ENCODE measurements at places on chromosomes 11 and 22.

- no peak for DNase-seq
Observed at GRCh38 chr22:22410121-22410520, 98.4 kb downstream of the ZNF280B start.

DNA sequence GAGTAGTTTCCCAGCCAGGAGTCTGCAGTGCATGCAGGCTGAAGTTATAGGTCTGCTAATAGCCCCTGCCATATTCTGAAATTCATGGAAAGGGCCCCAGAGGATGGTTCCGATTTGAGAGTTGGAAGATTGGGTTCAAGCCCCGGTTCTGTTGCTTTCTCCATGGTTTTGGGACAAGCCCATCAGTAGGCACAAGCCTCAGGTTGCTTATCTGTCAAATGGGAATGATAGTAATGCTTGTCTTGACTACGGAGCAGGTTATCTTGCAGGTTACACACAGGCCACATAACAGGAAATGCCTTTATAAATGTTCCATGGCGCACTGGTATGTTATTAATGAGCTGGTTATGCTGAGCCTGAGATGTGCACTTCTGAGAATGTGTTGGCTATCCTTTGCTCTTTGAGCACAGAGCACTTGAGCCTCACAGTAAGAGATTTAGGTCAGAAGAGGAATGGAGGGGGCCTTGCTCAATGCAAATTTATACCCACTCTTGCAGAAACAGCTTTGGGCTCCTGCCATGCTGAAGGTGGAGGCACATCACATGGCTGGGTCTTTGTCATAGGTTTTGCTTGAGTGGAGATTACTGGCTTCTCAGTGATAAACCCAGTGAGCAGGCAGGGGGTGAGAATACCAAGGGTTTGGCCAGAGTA lies 47.1 kb downstream of the ZNRF3 start:
- peak; percentile 59 for DNase-seq

DNA sequence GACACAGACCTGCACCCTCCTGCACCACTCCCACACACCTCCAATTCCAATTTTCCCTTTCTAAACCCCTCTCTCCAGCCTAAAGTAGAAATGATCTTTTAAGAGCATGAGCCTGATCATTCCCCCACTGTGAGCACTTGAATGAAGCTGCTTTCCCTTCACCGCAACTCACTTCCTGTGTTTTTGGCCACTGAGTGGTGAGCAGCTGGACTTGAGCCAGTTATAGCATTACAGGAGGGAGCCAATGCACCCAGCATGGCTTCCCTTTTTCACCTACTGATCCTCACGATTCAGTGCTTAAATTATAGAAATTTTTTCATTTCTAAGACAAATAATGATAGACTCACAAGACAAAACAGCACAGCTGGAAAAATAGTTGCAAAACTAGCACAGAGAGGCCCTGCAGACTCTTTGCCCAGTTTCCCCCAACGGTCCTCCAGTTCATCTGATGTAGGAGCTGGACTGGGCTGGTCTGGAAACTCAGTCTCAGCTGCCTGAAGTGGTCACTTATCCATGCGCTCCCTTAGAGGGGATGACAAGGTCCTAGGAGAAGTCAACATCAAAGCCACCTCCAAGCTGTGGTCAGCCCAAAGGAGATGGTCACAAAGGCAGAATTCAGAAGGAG lies 9.7 kb upstream of the APOL4 start:
- DNase-seq = peak; percentile 31

DNA sequence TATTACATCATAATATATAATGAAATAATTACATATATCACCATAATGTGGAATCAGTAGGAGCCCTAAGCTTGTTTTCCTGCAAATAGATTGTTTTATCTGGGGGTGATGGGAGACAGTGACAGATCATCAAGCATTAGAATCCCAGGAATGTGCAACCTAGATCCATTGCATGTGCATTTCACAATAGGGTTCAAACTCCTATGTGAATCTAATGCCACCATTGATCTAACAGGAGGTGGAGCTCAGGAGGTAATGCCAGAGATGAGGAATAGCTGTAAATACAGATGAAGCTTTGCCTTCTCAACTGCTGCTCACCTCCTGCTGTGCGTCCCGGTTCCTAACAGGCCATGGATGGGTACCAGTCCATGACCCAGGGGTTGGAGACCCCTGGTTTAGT lies 63.8 kb upstream of the CHORDC1 start:
- DNase-seq = no peak

DNA sequence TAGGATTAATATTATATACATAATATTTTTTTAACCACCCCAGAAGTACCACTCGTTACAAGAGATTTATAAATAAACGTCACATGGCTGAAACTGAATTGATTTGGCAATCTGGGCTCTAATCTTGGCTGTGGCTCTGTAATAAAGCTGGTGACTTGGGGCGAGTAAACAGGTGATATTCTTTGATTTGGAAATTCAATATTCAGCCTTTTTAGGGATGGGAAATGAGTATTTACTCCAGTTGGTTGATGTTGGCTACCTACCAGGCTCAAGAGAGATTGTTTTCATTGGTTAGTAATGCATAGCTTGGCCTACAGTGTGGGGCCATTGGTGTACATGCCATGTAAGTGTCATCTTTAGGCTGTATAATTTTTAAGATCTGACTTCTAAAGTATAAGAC lies 117.7 kb upstream of the SORL1-AS1 start:
- DNase-seq = no peak

GRCh38 chr22:50677493-50678217 lies 5.0 kb downstream of the SHANK3 start:
- no peak for DNase-seq

- DNase-seq = no peak
Observed at GRCh38 chr11:108620958-108621772, 27.6 kb upstream of the EXPH5 start.

GRCh38 chr22:44577391-44578109 lies 79.5 kb upstream of the RTL6 start:
- no peak for DNase-seq

- DNase-seq = no peak
Observed at GRCh38 chr11:40252236-40252635, 1207.2 kb downstream of the LRRC4C start.

DNA sequence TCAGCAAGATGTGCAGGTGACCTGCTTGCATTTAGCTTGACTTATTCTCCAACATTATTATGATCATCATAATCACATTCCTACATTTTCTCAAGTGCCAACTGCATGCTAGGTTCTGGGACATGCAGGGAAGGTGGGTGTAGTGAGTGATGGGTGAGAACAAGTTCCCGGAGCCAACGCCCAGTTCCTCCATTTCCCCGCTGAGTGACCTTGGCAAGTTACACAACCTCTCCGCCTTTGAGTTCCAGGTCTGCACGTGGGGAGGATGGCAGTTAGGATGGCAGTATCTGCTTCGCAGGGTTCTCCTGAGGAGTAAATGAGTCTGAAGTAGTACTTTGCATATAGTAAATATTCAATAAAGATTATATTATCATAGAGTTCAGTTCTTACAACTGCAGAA lies 140.3 kb downstream of the GRIK4 start:
- no peak for DNase-seq

DNA sequence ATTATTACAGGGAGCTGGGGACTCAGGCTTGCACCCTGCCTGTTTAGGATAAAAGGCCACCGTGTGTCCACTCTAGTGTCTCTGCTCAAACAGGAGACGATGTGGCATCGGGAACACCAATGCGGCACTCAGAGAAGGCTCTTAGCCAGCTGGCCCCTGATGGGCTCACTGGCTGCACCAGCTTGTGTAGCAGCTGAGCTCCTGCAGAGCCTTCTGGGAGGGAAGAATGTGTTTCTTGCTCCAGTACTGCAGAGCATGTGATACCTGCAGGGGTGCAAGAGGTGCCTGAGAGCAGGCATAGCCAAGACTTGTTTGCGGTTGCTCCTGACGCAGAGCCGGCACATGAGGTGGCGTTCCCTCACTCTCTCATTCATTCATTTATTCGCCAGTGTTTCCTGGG lies 44.4 kb upstream of the KCNQ1OT1 start:
- peak; percentile 84 for DNase-seq

GRCh38 chr11:109377039-109377742 lies 44.8 kb upstream of the C11orf87 start:
- DNase-seq = no peak

DNA sequence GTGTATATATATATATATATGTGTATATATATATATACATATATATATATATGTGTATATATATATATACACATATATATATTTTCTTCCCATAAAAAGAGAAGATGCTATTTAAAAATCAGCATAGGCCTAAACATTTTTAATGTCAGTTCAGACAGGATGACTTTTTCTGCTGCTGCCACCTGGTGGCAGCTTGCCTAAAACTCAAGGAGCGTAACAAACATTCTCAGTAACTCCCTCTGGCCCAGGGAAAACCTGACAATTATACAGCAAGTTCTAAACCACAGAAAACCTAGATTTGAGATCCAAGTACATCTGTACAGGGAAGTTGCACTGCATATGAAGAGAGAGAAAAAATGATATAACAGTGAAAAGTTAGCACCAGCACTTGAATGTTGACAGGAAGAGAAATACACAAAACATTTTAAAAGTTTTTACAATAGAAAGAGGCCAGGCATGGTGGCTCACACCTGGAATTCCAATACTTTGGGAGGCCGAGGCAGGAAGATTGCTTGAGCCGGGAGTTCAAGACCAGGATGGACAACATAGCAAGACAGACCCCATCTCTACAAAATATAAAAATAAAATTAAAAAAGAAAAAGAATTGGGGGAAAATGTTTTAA lies 16.6 kb downstream of the OR8A1 start:
- DNase-seq = peak; percentile 49

DNA sequence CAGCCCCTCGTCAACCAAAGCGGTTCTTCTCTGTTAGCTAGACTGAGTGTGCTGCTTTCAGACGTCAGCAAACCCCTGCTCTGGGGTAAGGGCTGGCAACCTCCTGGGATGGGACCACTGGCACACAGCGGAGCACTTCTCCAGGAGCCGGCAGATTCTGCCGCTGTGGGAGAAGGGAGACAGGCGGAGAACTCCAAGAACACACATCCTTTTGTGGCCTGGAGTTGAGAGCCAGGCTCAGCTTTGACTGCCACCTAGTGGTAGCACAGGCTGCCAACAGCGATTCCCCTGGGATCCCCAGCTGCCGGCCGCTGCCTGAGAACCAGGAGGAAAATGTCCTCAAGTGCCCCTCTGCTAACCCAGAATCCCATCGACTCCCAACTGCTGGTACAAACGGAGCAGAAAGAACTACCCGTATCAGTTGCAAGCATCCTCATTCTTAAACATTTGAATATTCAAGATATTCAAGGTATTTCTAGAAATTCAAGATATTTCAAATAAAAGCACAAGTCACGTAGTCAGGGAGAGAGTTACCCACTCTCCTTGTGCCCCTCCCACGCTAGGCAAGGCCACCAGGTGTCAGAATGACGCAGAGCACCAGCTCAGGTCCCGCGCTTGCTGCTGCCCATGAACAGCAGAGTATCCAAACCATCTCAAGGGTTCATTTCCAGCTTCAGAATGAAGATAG lies 4.9 kb downstream of the LTO1 start:
- DNase-seq = peak; percentile 70

- DNase-seq = no peak
Observed at GRCh38 chr11:27754035-27755017, 54.1 kb upstream of the BDNF start.

GRCh38 chr11:15555161-15555560 lies 440.4 kb downstream of the INSC start:
- DNase-seq = no peak

DNA sequence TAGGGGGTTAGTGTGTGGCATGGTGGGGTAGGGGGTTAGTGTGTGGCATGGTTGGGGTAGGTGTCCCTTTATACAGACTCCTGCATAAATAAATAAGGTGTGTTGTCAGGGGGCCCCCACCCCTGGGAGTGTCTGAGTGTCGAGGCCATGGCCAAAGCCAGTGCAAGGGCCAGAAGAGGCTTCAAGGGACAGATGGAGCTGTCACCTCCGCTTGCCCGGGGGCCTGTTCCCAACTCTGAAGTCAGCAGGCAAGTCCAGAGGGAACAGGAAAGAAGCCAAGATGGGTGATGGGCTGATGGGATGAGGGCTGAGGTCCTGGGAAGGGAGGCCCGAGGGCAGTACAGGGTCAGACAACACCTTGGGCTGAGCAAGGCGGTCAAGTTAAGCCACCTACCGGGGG lies 997.8 kb downstream of the BRD1 start:
- DNase-seq = no peak

GRCh38 chr22:22125579-22126468 lies 118.8 kb upstream of the VPREB1 start:
- DNase-seq = no peak

DNA sequence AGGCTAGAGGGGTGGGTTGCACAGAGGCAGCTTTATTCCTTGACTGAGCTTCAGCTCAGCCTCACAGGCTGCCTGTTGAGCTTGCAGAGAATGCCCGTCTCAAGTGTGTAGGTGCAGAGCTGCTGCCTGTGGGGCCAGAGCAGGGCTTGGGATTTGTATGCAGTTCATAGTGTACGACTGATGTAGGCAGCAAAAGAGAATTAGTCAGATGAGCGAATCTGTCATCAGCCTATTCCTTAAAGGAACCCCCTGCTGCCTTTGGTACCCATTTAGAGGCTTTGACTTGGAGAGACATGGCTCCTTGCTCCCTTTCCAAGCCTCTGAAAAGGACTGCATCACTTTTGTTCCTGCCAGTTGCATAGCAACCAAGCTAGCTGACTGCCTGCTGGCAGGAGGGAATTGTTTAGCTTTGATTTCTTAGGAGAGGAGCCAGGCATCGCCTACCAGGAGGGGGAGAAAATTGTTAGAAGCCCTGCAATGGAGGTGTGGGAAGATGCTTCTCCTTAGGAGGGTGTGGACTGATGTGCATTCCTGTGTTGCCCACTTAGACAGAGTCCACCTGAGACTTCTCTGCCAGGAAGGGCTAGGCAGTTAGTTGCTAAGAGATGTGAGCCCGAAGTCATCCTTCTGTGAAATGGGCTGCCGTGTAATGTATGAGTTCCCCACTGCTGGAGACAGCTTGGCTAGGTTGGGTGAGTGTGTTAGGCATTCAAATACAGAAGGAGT lies 10.9 kb downstream of the ACO2 start:
- peak; percentile 87 for DNase-seq

DNA sequence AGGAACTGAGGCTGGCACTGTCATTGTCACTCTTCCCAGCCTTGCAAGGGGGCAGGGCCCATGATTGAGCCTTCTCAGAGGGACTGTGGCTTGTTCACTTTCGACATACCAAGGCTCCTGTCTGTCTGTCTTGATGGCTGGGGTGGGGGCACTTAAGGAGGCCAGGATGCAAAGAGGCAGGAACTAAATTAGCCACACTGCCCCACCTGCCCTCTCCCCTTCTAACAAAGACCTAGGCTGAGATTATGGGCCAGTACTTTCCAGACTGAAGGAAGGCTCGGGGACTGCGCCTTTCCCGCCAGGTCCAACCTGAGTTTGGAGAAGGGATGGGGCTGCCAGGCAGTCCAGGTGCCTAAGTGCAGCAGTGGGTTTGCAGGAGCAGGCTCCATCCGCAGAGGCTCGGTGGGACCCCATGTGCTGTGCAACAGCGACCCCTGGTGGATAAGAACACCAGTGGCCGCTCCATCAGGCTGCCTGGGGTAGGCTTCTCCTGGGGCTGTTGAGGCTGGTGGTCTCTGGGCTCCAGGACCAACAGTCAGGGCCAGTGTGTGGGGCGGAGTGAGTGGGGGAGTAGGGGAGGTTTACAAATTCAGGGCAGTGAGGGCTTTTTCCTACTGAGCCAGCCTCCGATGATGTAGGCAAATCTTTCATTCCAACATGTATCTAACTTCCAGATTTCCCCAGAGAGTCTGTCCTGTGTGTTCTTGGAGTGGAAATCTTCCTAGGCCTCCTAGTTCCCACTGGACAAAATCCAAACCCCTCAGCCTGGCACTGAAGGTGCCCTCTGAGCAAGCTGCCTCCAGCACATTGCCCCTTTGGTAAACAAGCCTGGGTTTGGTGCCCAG lies 93.9 kb downstream of the INSC start:
- peak; percentile 32 for DNase-seq
